CD4-positive, alpha-beta T cell treated with Interleukin-10 for 1 hour (primary cell): ENCODE measurements at places on chromosomes 6 and 20.

- DNase-seq: peak; percentile 24
Observed at GRCh38 chr6:16419636-16420336, 181.4 kb downstream of the GMPR start.

DNA sequence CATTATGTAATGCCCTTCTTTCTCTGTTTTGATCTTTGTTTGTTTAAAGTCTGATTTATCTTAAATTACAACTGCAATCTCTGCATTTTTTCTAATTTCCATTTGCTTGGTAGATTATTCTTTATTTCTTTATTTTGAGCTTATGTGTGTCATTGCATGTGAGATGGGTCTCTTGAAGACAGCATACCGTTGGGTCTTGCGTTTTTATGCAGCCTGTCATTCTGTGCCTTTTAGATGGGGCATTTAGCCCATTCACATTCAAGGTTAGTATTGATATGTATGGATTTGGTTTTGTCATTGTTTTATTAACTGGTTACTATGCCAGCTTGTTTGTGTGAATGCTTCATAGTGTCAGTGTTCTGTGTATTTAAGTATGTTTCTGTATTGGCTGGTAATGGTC is 84.9 kb upstream of the HMGCLL1 start:
- no peak for DNase-seq

GRCh38 chr20:3674995-3675900 is 6.6 kb downstream of the ADAM33 start:
- DNase-seq: no peak

GRCh38 chr20:16271450-16271849 is 301.8 kb downstream of the KIF16B start:
- DNase-seq: no peak

DNA sequence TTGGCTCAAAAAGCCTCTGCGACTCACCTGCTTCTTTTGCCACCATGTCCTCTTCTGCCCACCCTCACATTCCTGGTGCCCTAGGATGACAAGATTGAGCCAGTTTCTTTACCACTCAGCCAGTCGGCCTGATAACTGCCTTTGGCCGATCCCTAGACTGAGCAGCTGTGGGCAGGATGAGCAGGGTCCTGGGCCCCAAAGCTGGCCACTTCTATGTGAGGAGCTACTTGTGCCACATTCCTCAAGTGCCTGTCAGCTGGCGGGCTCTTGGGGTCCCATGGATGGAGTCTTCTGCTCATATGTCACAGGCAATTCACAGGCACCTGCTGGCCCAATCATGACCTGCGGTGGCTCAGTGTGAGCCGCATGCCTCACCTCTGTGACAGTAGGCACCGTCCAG is 16.5 kb downstream of the DYNLRB1 start:
- no peak for DNase-seq

GRCh38 chr6:6651335-6651734 is 62.8 kb downstream of the LY86 start:
- no peak for DNase-seq

DNA sequence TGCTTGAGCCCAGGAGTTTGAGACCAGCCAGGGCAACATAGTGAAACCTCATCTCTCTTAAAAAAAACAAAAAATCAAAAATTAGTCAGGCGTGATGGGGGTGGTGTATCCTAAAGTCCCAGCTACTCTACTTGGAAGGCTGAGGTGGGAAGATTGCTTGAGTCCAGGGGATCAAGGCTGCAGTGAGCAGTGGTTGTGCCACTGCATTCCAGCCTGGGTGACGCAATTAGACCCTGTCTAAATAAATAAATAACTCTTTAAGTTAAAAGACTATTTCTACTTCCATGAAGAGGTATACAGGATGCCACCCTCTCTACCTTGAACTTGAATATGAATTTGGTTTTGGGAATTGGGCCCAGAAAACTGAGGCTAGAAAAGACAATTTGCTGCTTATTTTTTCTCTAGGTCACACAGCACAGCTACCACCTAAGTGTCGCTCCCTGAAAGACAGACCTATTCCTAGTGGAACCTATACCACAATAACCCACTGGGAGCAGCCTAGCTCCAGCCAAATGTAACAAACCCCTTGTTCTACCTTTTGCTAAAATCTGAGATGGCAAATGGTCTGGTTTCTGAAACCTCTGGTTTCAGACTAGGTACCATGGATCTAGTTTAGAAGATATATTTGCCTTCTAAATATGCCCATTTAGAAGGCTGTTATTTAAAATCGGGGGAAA is 35.2 kb downstream of the HMGCLL1 start:
- DNase-seq: no peak
